ENCODE measurements at places on chromosomes 7 and 10.
A peak's percentile ranks its signal among the peaks of the same experiment; 100 is the strongest.

DNA sequence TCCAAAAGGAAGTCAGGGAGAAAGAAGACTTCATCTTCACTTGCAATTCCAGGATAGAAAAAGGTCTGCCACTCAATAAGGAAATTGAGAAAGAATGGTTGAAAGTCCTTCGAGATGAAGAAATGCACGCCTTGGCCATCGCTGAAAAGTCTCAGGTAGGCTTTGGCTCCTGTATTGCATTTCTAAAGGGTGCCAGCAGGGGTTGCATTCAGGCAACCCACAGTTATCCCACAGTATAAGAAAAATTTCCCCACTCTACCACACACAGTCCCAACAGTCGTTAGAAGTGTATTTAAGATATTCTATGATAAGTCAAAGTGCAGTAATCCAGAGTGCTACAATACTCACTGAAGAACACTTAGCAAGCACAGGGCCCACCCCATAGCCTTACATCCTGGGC, 93.4 kb upstream of the FGL2 start:
- DNase-seq: no peak

DNA sequence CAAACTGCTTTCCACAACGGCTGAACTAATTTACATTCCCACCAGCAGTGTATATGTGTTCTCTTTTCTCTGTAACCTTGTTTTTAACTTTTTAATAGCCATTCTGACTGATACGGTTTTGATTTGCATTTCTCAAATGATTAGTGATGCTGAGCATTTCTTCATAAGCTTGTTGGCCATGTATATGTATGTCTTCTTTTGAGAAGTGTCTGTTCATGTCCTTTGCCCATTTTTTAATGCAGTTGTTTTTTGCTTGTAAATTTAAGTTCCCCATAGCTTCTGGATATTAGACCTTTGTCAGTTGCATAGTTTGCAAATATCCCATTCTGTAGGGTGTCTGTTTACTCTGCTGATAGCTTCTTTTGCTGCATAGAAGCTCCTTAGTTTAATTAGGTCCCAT, 6.1 kb downstream of the ZNF786 start:
- DNase-seq: no peak

- no peak for DNase-seq
Measured at GRCh38 chr7:77684030-77684429, 12.2 kb upstream of the RSBN1L start.

- DNase-seq: no peak
Measured at GRCh38 chr10:110409926-110410325, 87.8 kb upstream of the DUSP5 start.

GRCh38 chr10:68166871-68167585, 57.7 kb downstream of the MYPN start:
- no peak for DNase-seq

DNA sequence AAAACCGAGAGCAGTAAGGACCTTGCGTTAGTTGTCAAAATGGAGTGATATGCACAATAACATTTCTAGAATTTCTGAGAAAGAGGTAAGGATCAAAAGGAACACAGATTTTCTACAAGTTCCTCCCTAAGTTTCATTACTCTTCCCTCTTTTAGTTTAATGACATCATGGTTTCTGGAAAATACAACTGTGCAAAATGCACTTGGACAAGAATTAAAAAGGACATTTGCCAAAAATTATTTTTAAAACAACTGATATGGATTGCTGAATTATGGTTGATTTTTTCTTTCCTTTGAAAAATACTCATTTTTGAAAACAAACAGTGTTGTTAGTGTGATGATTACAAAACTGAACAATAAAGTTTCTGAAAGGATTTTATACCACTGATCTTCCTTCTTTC, 52.1 kb downstream of the SRI start:
- no peak for DNase-seq

DNA sequence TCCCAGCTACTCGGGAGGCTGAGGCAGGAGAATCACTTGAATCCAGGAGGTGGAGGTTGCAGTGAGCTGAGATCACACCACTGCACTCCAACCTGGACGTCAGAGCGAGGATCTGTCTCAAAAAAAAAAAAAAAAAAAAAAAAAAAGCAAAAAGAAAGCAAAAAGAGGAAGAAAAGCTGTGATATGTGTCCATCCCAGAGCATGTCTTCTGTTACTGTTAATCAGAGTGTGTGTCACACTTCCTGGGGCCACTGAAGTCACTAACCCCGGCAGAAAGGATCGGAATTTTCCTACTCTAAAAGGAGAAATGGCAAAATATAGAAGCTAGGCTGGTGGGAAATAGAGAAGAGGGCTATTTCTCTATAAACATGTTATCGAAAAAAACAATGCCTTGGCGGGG, 11.9 kb downstream of the PIK3AP1 start:
- no peak for DNase-seq

GRCh38 chr10:31353574-31353973, 34.6 kb downstream of the ZEB1 start:
- DNase-seq: no peak

DNA sequence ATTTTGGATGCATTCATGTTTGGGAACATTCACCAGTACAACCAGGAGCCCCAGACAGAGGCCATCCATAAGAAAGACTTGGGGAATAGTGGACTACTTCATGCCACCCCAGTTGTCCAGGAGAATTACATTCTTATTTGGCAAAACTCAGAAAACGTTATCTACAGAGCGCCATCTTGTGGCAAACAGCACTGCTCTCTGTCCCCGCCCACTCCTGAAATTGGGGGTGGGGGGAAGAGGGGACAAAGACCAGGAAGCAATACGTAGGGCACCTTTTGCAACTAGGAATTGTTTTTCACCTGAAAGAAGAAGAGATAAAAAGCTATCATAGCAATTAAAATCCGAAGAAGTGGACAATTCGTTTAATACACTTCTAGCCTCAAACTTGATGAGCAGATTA, 134.6 kb upstream of the MGMT start:
- DNase-seq: no peak

DNA sequence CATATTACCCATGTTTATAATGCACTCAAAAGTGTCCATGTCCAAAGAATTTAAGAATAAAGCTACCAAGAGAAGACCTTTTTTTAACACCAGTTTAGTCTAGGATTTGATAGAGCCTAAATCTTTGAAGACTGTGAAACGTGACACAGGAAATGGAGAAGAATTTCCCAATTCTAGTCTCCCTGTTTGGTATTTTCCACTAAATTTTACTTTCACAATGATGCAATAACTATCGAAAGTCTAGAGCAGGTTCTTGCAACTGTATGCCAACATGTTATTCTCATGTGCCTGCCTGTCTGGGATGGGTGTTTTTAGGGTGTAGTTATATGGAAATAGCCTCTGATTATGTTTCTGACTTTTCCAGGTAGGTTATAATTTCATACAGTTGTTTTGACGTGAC, 6.9 kb upstream of the MXI1 start:
- DNase-seq: no peak

- no peak for DNase-seq
Measured at GRCh38 chr10:124252097-124252715, 158.8 kb upstream of the CHST15 start.

DNA sequence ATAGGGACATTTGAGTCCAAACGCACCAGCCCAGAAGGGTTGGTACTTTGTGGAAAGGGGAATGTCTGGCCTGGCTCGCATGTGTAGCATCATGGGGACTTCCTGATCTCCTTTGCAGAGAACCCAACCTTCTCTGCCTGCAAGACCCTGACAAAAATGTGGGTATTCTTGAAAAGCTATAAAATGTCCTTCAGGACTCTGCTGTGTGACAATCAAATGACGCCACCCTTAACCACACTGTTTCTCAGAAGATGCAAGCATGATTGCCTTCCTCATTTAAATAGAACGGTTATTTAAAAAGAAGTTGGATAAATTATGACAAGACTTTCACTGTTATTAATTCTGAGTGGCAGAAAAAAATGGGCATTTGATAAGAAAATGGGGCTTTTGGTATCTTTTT, 15.1 kb upstream of the GPR15LG start:
- no peak for DNase-seq

DNA sequence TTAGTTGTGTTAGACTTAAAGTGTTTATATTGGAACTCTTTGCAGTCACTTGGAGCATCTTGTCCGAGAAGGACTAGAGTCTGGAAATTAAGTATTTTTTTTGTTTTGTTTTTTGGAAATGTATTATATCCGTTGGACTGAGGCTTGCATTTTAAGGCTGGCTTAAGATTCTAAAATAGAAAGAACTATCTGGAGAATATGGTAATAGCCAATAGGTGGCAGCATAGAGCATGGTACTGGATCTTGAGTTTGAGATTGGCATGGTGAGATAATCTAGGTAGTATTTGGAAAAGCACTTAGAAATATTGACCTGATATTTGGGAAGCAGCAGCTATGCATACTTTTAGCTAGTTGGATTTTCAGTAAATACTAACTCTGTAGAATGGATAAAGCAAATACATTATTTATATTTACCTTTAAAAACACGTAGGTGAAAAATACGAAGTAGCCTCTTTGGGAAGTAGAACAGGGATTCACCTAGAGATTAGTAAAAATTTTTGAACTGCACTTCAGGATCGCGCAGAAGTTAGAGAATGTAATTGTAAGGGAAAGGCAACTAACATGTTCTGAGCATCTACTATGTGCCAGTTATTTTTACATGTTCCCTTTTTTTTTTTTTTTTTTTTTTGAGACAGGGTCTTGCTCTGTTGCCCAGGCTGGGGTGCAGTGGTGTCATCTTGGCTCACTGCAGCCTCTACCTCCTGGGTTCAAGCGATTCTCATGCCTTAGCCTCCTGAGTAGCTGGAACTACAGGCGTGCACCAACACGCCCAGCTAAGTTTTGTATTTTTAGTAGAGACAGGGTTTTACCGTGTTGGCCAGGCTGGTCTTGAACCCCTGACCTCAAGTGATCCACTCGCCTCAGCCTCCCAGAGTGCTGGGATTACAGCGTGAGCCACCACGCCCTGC, 78.6 kb downstream of the LCOR start:
- peak; percentile 9 for DNase-seq

- DNase-seq: no peak
Measured at GRCh38 chr7:156074084-156074483, 261.8 kb upstream of the SHH start.

GRCh38 chr10:85959239-85959638, 407.4 kb downstream of the GRID1 start:
- no peak for DNase-seq

- DNase-seq: no peak
Measured at GRCh38 chr10:67297637-67298181, 371.9 kb downstream of the LRRTM3 start.

DNA sequence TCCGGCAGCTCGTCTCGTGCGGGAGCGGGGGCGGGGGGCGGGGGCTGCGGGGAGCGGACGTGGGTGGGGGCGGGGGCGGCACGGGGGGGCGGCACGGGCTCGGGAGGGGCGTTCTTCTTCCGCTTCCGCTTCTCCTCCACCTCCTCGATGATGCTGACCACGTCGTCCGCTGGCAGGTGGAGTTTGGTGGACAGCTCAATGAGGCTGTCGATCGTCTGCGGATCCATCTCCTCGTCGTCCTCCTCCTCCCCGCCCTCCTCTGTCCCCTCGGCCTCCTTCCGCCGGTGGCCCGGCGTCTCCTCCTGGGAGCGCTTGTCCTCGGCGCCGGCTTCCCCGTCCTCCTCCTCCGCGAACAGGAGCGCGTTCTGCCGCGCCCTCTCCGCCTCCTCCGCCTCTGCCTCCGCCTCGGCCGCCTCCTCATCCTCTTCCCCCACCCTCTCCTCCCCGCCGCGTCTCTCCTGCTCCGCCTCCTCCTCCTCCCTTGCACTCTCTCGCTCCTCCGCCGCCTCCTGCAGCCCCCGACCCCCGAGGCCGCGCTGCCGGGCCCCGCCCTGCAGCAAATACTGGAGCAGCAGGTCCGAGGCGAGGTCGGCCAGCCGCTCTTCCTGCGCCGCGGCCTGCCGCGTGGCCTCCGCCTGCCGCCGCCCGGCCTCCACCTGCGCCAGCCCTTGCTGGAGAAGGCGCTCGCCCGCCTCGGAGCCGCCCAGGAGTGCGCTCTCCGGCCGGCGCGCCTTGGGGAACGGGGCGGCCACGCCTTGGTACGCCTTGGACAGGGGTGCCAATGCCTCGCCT, 1.9 kb downstream of the VGF start:
- no peak for DNase-seq

GRCh38 chr7:80967917-80968297, 49.1 kb upstream of the SEMA3C start:
- DNase-seq: no peak

GRCh38 chr10:108465871-108466641, 1301.5 kb upstream of the SORCS1 start:
- no peak for DNase-seq

DNA sequence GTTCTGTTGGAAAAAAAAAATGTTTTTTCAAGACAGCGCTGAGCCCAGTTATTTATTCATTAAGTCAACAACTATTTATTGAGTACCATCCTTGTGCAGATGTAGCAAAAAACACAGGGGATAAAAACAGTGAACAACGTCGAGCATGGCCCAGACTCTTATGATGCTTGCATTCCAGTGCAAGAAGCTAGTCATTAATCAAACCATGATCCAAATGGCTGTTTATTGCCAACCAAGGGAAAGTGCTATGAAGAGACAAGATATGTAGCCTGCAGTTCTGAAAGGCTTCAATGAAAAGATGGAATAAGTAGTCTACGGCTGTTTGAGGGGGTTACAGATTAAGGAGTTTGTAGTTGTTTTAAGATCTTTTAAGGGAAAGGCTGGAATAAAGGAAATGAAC, 262.3 kb downstream of the NEBL start:
- no peak for DNase-seq

GRCh38 chr7:137345799-137346449, 2.4 kb upstream of the PTN start:
- DNase-seq: no peak

DNA sequence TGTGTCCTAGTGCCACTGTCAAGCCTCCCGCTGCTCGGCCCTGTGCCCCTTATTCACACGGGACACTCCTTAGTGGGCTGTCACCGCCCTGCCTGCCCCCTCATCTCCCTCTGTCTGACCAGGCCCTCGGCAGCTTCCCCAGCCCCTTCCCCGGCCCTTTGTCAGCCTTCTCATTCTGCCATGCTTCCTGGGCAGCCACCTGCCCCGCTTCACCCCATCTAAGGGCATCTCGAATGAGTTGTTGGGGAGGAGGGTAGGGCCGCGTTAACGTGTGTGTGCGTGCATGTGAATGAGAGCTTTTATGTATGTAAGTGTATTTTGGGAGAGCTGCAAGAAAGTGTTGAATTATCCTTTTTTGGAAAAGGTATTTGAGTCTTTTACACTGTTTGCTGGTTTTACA, 49.7 kb downstream of the GTF2I start:
- DNase-seq: no peak

GRCh38 chr10:70782086-70782745, 3.0 kb downstream of the TBATA start:
- DNase-seq: no peak

GRCh38 chr7:909358-910329, 33.3 kb downstream of the GET4 start:
- DNase-seq: no peak

DNA sequence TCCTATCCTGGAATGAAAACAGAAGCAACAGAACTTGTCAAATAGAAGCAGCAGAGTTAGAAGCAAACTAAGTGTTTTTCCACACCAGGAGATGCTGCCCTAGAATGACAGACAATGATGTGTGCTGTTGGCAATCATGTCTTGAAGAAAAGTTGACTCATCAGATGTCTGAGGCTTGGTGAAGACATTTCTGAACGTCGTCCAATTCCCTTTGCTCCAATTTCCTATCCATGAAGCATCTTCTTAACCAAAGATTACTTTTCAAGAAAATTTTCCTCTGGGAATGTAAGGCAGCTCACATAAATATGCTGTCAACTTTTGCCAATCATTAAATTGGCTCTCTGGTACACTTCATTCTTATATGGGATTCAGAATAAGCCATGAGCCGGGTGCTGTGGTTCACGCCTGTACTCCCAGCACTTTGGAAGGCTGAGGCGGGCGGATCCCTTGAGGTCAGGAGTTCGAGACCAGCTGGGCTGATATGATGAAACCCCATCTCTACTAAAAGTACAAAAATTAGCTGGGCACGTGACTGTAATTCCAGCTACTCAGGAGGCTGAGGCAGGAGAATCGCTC, 34.6 kb downstream of the MALSU1 start:
- DNase-seq: no peak
